Lower leg skin (tissue), 4 donors: ENCODE measurements at places on chromosomes 2 and 18. TPM values are rescaled to one million over a fixed set of nuclear protein-coding genes. Genes with fewer than 3 reads are reported as not detected.

- no peak for DNase-seq
Observed at GRCh38 chr2:39948016-39948719, 169.1 kb upstream of the THUMPD2 start.

DNA sequence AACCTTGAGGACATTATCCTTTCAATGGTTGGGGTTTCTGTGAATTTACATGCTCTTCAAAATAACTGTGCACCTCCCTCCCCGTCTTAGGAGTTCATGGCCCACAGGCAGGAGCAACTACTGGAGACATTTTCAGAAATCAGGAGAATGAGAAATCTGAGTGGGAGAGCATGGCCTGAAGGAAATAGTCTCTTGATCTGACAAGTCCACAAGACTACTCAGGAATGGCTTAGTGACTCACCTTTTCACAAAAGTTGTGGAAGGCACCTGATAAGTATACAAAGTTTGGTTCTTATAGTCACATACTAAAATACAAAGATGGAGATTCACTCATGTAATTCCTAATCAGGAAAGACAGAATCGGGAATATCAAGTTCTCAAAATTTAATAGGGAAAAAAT, 83.6 kb upstream of the NCKAP5 start:
- no peak for DNase-seq

GRCh38 chr18:69725009-69725408, 222.7 kb downstream of the CD226 start:
- DNase-seq: no peak

Gene SPDYA
- total RNA-seq: not detected

Gene SCN2A
- total RNA-seq: 0.29 TPM

GRCh38 chr18:39494211-39494896, 1928.8 kb upstream of the CELF4 start:
- no peak for DNase-seq

GRCh38 chr2:220152281-220152935, 525.0 kb downstream of the SLC4A3 start:
- DNase-seq: no peak

GRCh38 chr18:67913040-67913439, 396.5 kb upstream of the DSEL start:
- DNase-seq: no peak

GRCh38 chr2:3293221-3293620, 84.4 kb downstream of the EIPR1 start:
- peak; percentile 59 for DNase-seq

DNA sequence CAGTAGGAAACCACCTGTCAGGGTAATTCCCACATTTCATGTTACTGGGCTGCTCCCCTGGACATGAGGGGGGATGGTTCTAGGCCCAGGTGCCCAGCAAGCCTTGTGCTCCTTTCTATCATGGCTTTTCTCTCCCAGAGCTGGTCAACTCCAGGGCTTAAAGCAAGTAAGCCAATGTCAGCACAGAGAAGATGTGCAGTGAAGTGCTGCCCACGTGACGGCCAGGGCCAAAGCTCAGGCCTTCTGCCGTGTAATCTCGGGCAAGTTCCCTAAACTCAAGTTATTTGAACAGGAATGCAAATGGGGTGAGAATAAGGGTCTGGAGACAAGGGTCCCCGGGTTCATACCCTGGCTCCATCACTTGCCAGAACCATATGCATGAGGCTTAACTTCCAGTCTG, 16.5 kb downstream of the SFXN5 start:
- DNase-seq: no peak

GRCh38 chr2:72325592-72326422, 178.1 kb upstream of the CYP26B1 start:
- DNase-seq: no peak

GRCh38 chr2:21658907-21659477, 535.2 kb downstream of the TDRD15 start:
- no peak for DNase-seq

Gene MCEE
- 45.2 TPM for total RNA-seq

DNA sequence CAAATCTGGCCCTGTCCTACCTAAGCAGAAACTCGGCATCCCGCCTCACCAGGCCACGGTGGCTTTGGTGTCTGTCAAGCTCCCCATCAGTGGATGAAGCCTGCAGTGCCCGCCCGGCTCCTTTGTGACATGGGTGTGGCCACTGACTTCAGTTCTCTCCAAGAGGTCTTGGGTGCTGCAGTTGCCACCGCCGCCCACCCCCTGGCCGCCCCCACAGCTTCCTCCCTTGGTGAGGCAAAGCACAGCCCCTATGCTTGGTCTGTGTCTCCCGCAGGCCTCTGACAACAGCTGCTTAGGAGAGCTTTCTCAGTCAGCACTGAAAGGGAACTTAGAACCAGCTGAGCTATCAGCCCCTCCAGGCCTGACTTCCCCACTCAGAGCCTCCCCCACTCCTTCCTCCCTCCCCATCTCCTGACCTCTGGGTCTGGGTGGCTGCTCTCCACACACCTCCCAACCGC, 22.9 kb upstream of the GPR55 start:
- DNase-seq: no peak

DNA sequence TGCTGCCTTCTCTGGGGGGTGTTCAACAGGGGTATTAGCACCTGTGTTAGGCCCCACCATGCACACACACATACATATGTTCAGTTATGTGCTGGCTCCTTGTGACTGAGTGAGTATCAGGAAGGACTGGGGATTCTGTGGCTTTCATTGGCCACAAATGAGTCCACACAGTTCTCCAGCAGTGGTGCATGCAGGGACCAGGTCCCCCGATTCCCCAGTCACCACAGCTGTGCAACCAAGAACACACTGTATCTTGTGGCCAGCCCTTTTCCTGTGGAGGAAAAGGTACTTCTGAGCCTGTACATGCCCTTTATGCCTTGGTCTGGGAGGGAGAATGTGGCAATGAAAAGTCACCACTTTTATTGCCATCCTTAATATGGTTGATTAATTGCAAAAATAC, 74.9 kb upstream of the KLF7 start:
- no peak for DNase-seq

Gene ARHGAP25
- total RNA-seq: 4.2 TPM

GRCh38 chr2:38057651-38058410, 18.1 kb downstream of the CYP1B1 start:
- no peak for DNase-seq

- no peak for DNase-seq
Observed at GRCh38 chr2:144824306-144825080, 304.6 kb upstream of the ZEB2 start.

Gene DNAJC10
- total RNA-seq: 13.3 TPM

- peak; percentile 94 for DNase-seq
Observed at GRCh38 chr2:173997269-173997668, 32.1 kb upstream of the SP3 start.

DNA sequence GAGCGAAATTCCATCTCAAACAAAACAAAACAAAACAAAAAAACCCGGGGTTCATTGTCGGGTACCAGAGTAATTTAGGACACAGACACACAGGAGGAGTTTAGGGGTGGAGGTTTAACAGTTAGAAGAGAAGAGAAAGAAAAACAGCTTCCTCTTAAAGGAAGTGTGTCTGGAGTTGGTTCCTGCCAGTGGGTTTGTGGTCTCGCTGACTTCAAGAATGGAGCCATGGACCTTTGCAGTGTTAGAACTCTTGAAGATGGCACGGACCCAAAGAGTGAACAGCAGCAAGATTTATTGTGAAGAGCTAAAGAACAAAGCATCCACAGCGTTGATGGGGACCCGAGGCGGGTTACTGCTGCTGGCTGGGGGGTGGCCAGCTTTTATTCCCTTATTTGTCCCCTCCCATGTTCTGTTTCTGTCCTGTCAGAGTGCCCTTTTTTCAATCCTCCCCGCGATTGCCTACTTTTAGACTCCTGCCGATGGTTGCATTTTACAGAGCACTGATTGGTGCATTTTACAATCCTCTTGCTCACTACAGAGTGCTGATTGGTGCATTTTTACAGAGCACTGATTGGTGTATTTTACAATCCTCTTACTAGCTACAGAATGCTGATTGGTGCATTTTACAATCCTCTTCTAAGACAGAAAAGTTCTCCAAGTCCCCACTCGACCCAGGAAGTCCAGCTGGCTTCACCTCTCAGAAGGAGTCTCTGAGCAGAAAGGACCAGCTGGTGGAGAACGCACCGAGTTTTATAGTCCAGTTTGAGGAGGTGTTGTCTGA, 28.7 kb upstream of the ATP8B1 start:
- no peak for DNase-seq

Gene PPP3R1
- 31.0 TPM for total RNA-seq

Gene CLEC4F
- 1.0 TPM for total RNA-seq

DNA sequence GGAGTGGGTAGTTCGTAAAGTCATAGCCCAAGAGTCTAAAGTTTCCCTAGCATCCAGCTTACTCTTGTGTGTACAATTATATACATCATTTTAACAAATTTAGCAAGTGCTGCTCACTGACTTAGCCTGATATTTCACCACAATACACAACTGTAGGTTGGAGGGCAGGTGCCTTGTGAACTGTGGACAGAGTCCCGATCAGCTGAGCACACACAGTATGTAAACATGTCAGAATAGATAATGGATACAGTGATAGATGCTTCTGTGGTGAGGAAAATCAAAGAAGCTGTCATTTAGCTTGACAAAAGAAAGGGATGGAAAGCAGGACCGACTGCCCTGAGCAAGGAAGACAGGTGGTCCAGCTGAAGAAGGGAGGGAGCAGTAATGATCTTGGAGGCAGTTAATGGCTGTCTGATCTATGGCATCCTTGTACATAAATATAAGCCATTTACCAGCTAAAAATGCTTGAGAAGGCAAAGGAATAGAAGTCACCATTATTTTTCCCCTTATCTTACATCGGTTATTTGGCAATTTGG, 372.8 kb upstream of the UBE2E3 start:
- DNase-seq: no peak

DNA sequence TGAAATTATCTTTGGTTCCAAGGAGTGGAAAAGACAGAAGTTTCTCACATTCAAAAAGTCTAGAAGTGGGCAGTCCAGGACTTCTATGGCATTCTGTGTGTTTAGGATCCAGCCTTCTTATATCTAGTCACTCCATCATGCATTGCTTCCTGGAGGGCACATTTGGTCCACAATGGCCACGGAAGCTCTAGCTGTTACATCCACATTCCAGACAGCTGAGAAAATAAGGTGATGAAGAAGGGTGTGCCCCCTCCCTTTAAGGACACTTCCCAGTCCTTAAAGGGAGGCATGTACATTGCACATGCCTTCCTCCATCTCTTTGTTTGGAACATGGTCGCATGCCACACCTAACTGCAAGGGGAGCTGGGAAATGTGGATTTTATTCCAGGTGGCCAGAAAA, 59.9 kb upstream of the BZW1 start:
- no peak for DNase-seq

GRCh38 chr2:30664761-30665358, 142.4 kb downstream of the CAPN13 start:
- DNase-seq: no peak
